ENCODE measurements at places on chromosomes 6 and 20. TPM values are rescaled to one million over a fixed set of nuclear protein-coding genes. Genes with fewer than 3 reads are reported as not detected.

GRCh38 chr6:83954371-83954770 is 79.2 kb upstream of the MRAP2 start:
- DNase-seq = no peak

- no peak for DNase-seq
Observed at GRCh38 chr6:16181439-16182297, 52.8 kb downstream of the MYLIP start.

The CNKSR3 gene
- 13.3 TPM for total RNA-seq

The TMEM170B gene
- total RNA-seq = 2.7 TPM
